ENCODE measurements at places on chromosomes 6 and 20.
A peak's percentile ranks its signal among the peaks of the same experiment; 100 is the strongest.

DNA sequence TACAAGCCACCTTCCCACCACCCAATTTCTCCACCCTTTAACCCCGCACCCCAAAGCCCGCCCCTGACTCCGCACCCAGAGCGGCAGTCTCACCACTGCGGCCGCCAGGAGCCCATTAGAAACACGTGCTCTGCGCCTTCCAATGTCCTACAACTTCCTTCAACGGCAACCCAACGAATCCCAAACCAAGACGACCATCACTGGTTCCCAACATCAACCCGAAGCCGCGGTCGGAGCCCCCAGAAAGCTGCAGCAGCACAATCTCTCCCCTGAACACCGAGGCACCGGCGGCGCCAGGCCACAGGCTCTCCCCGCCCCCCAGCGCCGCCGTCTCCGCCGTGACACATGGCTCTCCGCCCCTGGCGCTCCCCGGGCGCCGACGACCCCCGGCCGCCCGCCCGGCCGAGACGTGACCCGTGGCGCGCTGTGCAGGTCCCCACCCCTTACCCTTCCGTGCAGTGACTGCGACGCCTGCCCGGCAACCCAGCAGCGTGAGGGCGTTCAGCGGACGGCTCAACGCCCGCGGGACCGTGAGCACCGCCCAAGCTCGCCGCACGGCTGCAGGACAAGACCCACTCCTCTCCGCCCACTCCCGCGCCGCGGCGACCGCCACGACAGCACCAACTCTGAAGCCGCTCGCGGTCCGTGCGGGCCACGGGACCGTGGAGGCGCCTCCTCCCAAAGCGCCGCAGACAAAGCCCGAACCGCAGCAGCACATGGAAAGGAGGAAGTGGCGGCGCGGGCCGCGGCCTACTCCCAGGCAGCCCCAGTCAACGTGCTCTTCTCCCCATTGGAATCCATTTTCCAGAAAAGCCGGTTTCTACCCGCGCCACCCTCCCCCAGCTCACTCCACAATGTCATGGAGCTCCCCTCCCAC lies 551 bp downstream of the SYNCRIP start:
- DNase-seq: peak; percentile 24

GRCh38 chr6:7996538-7997111 lies 67.6 kb downstream of the BLOC1S5 start:
- no peak for DNase-seq

DNA sequence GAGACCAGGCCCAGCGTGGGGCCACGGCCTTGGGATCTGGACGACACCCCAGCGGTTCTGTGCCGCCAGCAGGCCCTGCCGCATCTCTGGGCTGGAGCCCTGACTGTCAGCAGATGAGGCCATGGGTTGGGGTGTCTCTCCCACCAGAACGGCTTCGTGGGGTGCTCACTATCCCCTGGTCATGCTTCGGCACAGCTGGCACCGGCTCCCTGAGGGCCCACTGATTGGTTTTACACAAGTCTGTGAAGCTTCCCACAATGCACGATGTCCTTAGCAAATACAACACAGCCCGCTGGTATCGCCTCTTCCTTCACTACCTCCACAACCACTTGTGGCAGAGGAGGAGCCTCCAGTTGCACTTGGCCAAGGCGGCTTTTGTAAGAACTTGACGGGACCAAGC lies 94.3 kb downstream of the THBS2 start:
- DNase-seq: no peak

GRCh38 chr6:156828280-156828703 lies 51.1 kb downstream of the ARID1B start:
- no peak for DNase-seq

DNA sequence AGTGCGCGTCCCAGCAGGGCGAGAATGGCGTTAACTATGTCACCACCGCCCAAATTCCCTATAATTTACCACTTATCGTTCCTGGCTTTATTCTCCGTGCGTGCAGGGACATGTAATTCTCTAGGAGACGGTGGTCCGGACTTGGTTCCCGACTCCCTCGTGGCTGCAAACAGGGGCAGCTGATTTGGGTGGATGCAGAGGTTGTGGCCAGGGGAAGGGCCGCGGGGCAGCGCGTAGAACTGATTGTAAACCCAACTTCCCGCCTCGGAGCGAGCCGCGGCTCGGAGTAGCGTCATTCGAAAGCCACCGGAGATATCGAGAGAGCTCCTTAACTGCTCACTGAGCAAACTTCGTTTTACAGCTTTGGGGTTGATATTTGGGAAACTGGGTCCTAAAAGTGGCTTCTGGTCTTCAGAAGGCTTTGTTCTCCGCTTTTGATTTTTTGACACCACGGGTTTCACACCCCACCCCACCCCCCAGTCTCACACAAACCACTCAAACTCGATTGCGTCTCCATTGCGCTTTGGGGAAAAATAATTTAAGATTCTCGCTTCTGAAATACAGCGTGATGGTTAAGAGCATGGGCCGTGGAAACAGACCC lies 17.5 kb upstream of the ZSCAN9 start:
- no peak for DNase-seq

GRCh38 chr6:72022830-72023229 lies 136.5 kb downstream of the RIMS1 start:
- DNase-seq: no peak

DNA sequence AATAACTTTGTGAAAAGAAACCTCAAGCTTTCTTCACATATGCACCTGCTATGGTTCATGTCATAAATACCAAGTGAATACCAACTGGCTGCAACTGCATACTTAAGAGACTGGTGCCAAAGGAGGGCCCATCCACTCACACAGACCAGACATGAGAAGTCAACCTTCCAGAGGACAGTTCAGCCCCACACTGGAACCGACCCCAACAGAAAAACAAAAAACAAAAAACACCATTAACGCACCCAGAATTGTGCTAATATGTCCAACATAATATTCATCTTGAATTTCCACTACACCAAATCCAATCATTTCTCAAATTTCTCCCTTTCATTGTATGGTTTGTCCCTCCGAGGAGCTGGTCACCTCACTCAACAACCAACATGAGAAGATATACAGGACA lies 42.8 kb downstream of the CHD6 start:
- DNase-seq: no peak

GRCh38 chr6:151870375-151870774 lies 62.9 kb downstream of the ESR1 start:
- DNase-seq: no peak

- no peak for DNase-seq
Observed at GRCh38 chr6:7784706-7785105, 58.8 kb downstream of the BMP6 start.

GRCh38 chr6:17866876-17867444 lies 120.5 kb downstream of the KIF13A start:
- no peak for DNase-seq

- DNase-seq: no peak
Observed at GRCh38 chr6:44742201-44742600, 354.7 kb downstream of the CDC5L start.

- DNase-seq: no peak
Observed at GRCh38 chr6:113172531-113172966, 684.6 kb upstream of the MARCKS start.

GRCh38 chr20:37686762-37687477 lies 6.9 kb upstream of the CTNNBL1 start:
- DNase-seq: no peak

- no peak for DNase-seq
Observed at GRCh38 chr6:121506761-121507754, 71.6 kb downstream of the GJA1 start.

GRCh38 chr6:124757560-124757959 lies 204.7 kb upstream of the RNF217 start:
- DNase-seq: no peak

GRCh38 chr20:37220731-37221130 lies 40.9 kb downstream of the GHRH start:
- no peak for DNase-seq

GRCh38 chr6:128057541-128057940 lies 156.7 kb upstream of the THEMIS start:
- DNase-seq: no peak

- DNase-seq: no peak
Observed at GRCh38 chr6:14871221-14871620, 374.6 kb upstream of the JARID2 start.

- no peak for DNase-seq
Observed at GRCh38 chr20:36925234-36925633, 26.3 kb downstream of the SAMHD1 start.

GRCh38 chr6:33505548-33506370 lies 51.4 kb downstream of the ZBTB9 start:
- DNase-seq: no peak

GRCh38 chr6:14641423-14642135 lies 524.0 kb downstream of the CD83 start:
- no peak for DNase-seq

DNA sequence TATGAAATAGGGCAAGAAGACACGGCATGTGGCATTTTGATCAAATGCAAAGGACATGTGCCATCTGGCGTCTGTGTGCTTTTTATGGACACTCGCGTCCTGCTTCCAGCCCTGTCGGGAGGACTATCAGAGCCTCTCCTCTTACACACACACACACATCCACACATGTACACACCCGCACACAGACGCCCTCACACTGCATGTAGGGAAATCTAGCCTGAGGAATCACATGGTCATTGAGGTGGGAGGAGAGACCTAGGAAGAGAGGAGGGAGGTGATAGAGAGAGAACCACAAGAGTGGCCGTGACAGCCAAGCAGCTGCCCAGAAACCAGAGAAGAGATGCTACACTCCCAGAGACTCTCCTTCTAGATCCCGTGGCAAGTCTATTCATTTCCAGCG lies 105.9 kb upstream of the CDYL start:
- DNase-seq: no peak

DNA sequence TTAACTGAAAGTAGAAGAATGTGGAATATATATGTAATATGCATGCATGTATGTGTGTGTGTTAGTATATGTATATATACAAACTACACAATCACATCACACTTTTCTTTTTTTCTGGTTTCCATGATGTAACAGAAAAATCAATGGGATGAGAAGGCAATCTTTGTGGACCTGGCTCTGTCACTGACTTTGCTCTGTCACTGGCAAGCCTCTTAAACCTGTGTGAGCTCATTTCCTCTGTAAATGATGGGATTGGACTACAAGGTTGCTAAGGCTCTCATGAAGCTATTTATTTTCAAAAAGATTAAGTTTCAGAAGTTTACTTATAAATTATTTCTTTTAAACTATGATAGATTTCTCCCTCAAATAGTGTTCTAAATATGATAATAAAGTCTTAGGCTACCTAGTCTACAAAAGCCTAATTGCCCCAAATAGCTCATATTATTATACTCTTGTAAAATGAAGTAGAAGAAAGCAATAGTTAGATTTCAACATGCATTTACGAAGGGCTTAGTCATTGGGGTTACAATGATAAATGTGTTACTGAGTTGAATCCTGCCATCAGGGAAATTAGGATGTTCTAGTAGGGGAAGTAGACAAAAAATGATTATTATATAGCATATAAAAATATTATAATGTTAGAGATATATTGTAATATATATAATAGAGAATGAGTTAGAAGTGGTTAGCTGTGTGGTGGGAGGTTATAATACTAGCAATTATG lies 129.3 kb downstream of the AFG1L start:
- DNase-seq: no peak

DNA sequence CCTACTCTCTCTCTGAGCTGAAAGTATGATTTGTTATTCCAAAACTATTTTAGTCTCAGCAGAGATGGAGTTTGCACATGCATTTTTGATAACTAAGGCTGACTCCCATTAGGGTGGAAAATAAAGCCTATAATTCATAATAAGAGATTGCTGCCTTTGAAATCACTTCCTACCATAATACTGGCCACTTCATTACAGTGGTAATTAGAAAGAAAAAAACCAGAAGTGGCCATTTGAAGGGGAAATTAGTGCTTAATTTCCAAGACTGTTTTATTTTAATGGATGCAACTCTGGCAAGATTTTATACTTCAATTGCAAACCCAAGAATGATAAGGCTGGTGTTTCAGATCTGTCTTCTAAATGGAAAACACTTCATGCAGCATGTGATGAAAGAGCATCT lies 43.4 kb downstream of the SLC35B3 start:
- DNase-seq: no peak

DNA sequence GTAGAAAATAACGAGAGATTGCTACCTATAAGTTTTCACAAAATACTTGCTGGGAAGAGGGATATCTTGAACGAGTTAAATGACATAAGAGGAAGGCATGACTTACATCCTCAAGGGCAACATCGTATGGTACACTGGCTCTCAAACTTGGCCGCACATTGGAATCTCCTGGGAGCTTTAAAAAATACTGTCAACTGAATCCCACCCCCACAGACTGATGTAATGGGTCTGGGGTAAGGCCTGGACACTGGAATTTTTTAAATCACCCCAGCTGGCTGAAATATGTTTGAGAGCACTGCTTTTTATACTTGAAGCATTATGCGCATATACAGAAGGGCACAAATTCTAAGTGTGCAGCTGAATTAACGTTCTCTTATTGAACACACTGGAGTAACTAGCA lies 8.0 kb upstream of the TSHZ2 start:
- DNase-seq: no peak

GRCh38 chr20:34410336-34410735 lies 47.3 kb downstream of the ITCH start:
- DNase-seq: no peak

GRCh38 chr20:924639-925038 lies 8.5 kb upstream of the ANGPT4 start:
- DNase-seq: no peak

DNA sequence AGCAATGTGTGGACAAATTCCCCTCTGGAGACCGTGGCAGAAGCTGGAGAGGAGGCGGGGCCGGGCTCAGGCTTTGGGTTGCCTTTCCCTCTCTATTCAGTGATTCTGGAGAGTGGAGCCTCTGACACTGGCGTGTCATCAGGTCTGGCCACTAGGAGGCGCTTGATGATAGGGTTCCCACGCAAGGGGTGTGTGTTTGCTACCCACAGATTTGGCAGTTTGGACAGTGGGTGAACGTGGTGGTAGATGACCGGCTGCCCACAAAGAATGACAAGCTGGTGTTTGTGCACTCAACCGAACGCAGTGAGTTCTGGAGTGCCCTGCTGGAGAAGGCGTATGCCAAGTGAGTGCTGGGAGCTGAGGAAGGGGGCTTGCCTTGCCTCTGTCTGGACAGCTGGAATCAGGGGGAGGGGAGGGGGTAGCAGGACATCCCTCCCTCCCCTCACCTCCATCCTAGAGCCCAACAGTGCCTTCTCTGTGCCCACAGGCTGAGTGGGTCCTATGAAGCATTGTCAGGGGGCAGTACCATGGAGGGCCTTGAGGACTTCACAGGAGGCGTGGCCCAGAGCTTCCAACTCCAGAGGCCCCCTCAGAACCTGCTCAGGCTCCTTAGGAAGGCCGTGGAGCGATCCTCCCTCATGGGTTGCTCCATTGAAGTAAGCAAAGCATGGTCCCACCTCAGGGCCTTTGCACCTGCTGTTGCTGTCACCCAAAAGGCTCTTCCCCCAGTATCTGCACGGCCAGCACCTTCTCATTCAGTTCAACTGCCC lies 14.3 kb downstream of the CAPN11 start:
- peak; percentile 76 for DNase-seq

DNA sequence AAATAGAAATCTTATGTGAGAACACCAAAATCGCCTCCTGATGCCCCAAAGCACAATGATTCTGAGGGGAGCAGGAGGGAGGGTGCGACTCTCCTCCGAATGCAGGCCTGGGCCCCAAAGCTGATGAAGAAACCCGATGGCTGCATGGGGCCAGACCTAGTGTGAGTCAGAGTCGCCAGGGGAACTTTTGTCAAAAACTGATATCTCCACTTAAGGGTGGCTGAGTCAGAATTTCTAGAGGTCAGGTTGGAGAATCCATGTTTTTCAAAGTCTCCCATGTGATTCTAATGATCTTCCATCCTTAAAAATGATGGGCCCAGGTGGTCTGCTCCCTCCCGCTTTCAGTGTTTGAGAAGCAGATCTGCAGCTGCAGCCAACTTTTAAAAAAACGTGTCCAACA lies 172.8 kb downstream of the BACH2 start:
- no peak for DNase-seq

- no peak for DNase-seq
Observed at GRCh38 chr6:20700375-20700774, 166.1 kb downstream of the CDKAL1 start.
